ENCODE measurements at places on chromosomes 4 and X. TPM values are rescaled to one million over a fixed set of nuclear protein-coding genes. Genes with fewer than 3 reads are reported as not detected.

Gene FANCB
- polyA plus RNA-seq: 4.2 TPM

Gene IQCM
- 0.21 TPM for polyA plus RNA-seq

Gene GLRB
- 11.5 TPM for polyA plus RNA-seq

GRCh38 chrX:20011608-20012007 lies 20.7 kb upstream of the BCLAF3 start:
- no peak for DNase-seq

GRCh38 chrX:135984256-135984655 lies 979 bp upstream of the SLC9A6 start:
- no peak for DNase-seq

- DNase-seq: no peak
Measured at GRCh38 chr4:94446386-94446785, 5.4 kb upstream of the PDLIM5 start.

DNA sequence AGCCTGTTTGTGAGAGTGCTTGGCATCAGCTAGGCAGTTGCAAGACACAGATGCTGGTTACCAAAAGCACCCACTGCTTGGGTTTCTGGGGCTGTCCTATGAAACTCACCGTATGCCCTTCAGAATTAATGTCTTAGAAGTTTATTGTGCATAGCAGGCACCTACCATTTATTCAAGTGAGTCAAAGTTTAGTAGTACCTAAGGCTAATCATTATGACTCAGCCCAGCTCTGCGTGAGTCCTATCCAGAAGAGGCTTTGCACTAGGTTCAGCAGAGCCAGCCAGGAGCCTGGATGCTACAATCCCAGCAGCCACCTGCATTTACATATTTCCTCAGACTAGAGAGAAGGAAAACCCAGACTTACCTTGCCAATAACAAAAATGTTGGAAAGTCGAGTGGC lies 4.2 kb downstream of the RPS4X start:
- no peak for DNase-seq
